ENCODE measurements at places on chromosomes 16 and 17. TPM values are rescaled to one million over a fixed set of nuclear protein-coding genes. Genes with fewer than 3 reads are reported as not detected.

SDK2 gene
- polyA plus RNA-seq, result 0.04 TPM

MIF4GD gene
- polyA plus RNA-seq, result 10.6 TPM

C17orf78 gene
- not detected for polyA plus RNA-seq

FOXK2 gene
- polyA plus RNA-seq, result 17.7 TPM

MYO15A gene
- 4.9 TPM for polyA plus RNA-seq

ZP2 gene
- polyA plus RNA-seq, result not detected

C16orf74 gene
- 1.3 TPM for polyA plus RNA-seq

CTRB2 gene
- 30,463 TPM for polyA plus RNA-seq

MILR1 gene
- polyA plus RNA-seq, result 1.5 TPM

PLA2G10 gene
- polyA plus RNA-seq, result 2.2 TPM

TEKT1 gene
- polyA plus RNA-seq, result 0.07 TPM
